ENCODE measurements at places on chromosomes 4 and X. TPM values are rescaled to one million over a fixed set of nuclear protein-coding genes. Genes with fewer than 3 reads are reported as not detected.
A peak's percentile ranks its signal among the peaks of the same experiment; 100 is the strongest.

Gene UGDH
- total RNA-seq, result 10.9 TPM

Gene DUSP21
- total RNA-seq, result not detected

Gene CLDN22
- not detected for total RNA-seq

Gene USP11
- 30.9 TPM for total RNA-seq

Gene CORIN
- total RNA-seq, result 1.9 TPM

Gene YIPF7
- total RNA-seq, result not detected

Gene CT45A10
- not detected for total RNA-seq

Gene MAGEB10
- not detected for total RNA-seq

Gene RAB39B
- total RNA-seq, result 14.3 TPM

Gene VGLL1
- total RNA-seq, result not detected

Gene ELOVL6
- 19.4 TPM for total RNA-seq

- no peaks in the 10 kb centered on the region for H3K36me3 ChIP-seq
- H3K27me3 ChIP-seq, result no peaks in the 10 kb centered on the region
- H3K4me1 ChIP-seq, result peaks cover 14% of the 10 kb centered on the region
- H3K27ac ChIP-seq, result peak overlapping the region; percentile 60
- DNase-seq, result no peak
Observed at GRCh38 chr4:55359397-55359916, 13.4 kb downstream of the SRD5A3 start.

DNA sequence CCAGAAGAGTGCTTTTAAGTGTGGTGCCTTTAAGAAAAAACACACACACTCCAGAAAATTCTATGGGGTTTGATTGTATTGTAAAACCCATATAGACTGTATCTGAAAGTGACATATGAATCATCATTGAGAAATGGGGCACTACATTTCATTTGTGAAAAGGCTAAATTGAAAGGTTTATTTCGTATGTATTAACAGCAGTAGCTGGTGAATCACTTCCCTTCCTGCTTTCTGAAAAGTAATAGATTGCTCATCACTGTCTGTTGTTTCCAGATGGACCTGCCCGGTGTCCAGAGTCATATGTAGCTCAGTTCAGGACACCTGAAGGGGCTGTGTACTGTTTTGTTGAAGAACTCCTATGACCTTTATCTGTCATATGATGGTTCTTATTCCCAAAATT, 28.1 kb upstream of the HPRT1 start:
- no peaks in the 10 kb centered on the region for H3K27me3 ChIP-seq
- H3K4me1 ChIP-seq, result no peaks in the 10 kb centered on the region
- H3K4me3 ChIP-seq, result no peak overlapping the region
- peaks cover 29% of the 10 kb centered on the region for H3K36me3 ChIP-seq
- H3K27ac ChIP-seq, result no peak overlapping the region

GRCh38 chr4:89658701-89659024, 178.3 kb downstream of the SNCA start:
- H3K27me3 ChIP-seq, result no peaks in the 10 kb centered on the region
- H3K36me3 ChIP-seq, result no peaks in the 10 kb centered on the region
- H3K4me1 ChIP-seq, result no peaks in the 10 kb centered on the region
- H3K4me3 ChIP-seq, result no peak overlapping the region
- no peak overlapping the region for H3K27ac ChIP-seq

DNA sequence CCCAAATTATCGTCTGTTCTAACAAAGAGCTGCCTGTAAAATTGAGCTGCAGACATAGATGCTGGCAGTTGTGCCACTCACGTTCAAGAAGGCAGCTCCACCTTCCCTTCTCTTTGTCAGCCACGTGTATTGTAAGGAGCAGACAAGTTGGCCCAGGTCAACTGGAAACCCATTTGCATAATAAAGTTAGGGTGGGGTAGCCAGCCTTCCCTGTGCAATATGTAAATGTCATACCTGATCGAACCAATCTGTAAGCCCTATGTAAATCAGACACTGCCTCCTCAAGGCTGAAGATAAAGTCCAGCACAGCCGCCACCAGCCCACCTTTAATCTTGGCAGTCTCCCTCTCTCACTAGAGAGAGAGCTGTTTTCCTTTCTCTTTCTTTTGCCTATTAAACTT, 117.2 kb downstream of the TMEM144 start:
- no peak overlapping the region for H3K27ac ChIP-seq
- H3K4me1 ChIP-seq, result no peaks in the 10 kb centered on the region
- no peaks in the 10 kb centered on the region for H3K36me3 ChIP-seq
- H3K27me3 ChIP-seq, result no peaks in the 10 kb centered on the region
- H3K4me3 ChIP-seq, result no peak overlapping the region

- H3K27ac ChIP-seq, result no peak overlapping the region
- DNase-seq, result no peak
- H3K4me3 ChIP-seq, result no peak overlapping the region
- H3K4me1 ChIP-seq, result no peaks in the 10 kb centered on the region
- H3K27me3 ChIP-seq, result no peaks in the 10 kb centered on the region
Observed at GRCh38 chr4:122205687-122206086, 53.6 kb downstream of the BLTP1 start.

DNA sequence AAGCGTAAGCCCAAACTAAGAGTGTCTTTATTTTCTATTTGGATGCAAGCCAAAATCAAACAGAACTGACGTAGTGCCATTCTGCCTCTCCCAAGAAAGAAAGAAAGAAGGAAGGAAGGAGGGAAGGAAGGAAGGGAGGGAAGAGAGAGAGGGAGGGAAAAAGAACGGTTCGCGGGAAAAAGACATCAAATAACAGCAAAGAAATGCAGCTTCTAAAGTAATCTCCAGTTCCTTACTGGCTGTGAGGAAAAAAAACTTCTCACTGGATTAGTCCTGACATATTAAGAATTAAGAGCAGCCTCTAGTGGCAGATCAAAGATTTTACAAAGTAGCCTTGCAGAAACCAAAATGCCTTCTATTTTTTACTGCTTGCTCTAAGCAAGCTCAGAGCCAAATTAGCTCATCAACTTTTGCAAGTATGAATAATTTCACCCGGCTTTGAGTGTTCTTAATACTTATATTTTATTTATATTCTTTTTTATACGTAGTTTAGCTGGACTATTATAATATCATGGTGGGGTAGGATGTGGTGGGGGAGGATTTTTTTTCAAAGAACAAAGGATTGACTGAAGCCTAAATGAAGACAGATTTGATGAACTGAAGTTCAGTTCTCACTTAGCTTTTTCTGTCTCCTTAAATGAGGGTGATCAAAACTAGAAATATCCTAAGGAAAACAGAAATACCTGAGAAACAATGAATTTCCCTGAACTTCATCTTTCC, 36.6 kb downstream of the PITX2 start:
- no peaks in the 10 kb centered on the region for H3K27me3 ChIP-seq
- no peak overlapping the region for H3K27ac ChIP-seq
- H3K4me3 ChIP-seq, result no peak overlapping the region
- H3K4me1 ChIP-seq, result no peaks in the 10 kb centered on the region
- DNase-seq, result peak; percentile 67
- H3K36me3 ChIP-seq, result no peaks in the 10 kb centered on the region

DNA sequence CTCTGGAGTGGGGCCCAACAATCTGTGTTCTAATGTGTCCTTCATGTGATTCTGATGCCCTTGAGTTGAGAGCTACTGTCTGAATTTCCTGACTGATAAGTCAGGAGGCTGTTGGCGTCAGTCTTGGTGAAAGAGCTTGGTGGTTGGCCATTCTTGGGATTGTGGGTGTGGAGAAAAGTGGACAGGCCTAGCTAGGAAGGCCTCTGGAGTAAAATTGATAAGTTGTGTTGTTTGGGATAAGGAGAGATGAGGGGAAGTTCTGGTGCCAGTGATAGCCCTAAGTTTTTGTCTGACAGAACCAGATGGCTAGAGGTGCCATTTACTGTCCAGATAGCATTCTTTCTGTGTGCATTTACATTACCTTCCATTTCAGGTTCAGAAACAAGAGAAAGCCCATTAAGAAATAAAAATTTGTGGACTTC, 11.7 kb downstream of the NSD2 start:
- H3K36me3 ChIP-seq, result no peaks in the 10 kb centered on the region
- H3K4me1 ChIP-seq, result peaks cover 11% of the 10 kb centered on the region
- no peak for DNase-seq
- no peaks in the 10 kb centered on the region for H3K27me3 ChIP-seq
- H3K4me3 ChIP-seq, result no peak overlapping the region

DNA sequence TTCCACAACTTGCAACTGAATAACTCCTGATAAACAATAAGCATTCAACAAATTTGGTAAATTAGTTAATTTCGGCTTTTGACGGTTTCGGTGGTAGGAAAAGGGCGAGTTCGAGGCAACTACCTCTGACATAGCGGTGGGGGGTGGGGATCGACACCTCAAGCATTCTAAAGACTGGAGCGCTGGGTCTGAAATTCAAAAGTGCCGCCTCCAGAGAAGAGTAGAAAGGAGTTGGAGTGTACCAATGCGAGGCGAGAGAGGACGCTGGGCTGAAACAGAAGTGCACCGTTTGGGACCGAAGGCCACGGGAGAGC, 725 bp downstream of the SMC1A start:
- H3K27ac ChIP-seq, result peak overlapping the region; percentile 91
- DNase-seq, result no peak
- H3K36me3 ChIP-seq, result no peaks in the 10 kb centered on the region
- no peaks in the 10 kb centered on the region for H3K27me3 ChIP-seq
- H3K4me3 ChIP-seq, result peak overlapping the region; percentile 73

DNA sequence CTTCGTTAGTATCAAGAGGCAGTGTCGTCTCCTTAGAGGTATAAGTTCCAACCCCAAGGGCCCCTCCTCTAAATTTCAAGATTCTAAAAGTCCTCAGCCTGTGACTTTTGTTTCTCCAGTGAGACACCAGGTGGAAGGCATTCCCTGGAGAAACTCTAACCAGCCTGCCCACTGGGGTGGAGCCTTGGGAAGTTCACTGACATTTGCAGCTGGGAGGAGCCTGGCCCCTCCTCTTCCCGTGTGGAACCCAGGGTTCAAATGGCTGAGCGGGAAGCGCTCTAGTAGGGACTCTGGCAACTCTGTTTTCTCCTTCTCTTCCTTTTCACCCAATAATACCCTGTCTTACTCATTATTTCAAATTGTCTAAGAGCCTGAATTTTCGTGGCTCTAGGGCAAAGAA, 325.0 kb downstream of the TLL1 start:
- DNase-seq, result no peak
- no peak overlapping the region for H3K27ac ChIP-seq
- H3K4me3 ChIP-seq, result no peak overlapping the region
- H3K36me3 ChIP-seq, result no peaks in the 10 kb centered on the region
- H3K27me3 ChIP-seq, result no peaks in the 10 kb centered on the region

- H3K27me3 ChIP-seq, result no peaks in the 10 kb centered on the region
- no peak overlapping the region for H3K4me3 ChIP-seq
- H3K4me1 ChIP-seq, result no peaks in the 10 kb centered on the region
- DNase-seq, result no peak
- no peaks in the 10 kb centered on the region for H3K36me3 ChIP-seq
Observed at GRCh38 chr4:106816496-106816895, 219.6 kb downstream of the DKK2 start.

DNA sequence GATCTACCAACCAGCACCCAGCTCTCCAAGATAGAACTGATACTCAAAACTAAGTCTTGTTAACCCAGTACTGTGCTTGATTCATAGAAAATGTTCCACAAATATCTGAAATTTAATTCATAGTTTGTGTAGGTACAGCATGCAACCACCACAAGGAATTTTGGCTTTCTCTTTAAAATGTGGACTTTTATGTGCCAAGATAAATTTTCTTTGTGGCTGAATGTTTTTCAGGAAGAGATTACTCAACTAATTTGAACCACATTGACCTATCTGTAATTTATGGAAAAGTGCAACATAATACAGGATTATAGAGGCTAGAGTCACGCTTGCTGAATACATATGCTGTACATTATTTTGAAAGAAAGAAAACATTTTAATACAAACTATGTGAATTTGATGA, 730.8 kb downstream of the IL1RAPL1 start:
- H3K4me3 ChIP-seq, result no peak overlapping the region
- H3K27me3 ChIP-seq, result no peaks in the 10 kb centered on the region
- no peak overlapping the region for H3K27ac ChIP-seq
- no peaks in the 10 kb centered on the region for H3K36me3 ChIP-seq
- H3K4me1 ChIP-seq, result no peaks in the 10 kb centered on the region

DNA sequence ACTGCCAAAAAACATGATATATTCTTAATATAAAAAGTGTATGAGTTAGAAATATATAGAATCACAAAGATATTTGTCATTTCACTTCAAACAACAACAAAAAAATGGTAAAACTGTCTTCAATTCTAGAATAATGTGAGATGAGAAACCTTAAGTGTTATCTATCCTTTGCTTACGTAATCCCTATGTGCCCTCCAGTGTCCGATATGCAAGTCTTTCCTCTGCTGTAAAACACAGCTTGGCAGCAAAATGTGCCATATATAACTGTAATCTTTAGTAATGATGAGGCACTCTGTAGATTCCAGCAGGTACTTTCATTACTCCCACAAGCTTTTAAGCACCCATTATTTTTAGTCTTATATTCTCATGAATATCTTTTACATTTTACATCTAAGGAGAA, 555.1 kb upstream of the FRG1 start:
- H3K36me3 ChIP-seq, result no peaks in the 10 kb centered on the region
- H3K4me3 ChIP-seq, result no peak overlapping the region
- H3K27me3 ChIP-seq, result no peaks in the 10 kb centered on the region
- no peaks in the 10 kb centered on the region for H3K4me1 ChIP-seq
- H3K27ac ChIP-seq, result no peak overlapping the region

DNA sequence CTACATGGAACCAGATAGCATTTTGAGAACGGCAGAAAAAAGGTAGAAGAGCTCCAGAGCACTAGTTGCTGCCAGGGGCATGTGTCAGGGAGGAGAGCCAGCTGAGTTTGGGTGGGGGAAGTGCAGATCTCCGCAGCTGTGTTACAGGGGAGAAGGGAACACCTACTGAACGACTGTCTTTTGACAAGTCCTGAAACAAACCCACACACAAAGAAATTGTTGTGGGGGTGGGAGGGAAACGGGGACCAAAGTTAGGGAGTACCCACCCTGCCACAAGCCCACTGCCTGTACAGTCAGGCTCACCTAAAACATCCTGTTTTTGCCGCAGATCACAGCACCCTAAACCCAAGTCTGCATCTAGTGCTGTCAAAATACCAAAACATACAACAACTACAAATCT, 55.5 kb downstream of the LEF1 start:
- H3K36me3 ChIP-seq, result no peaks in the 10 kb centered on the region
- DNase-seq, result no peak
- H3K4me3 ChIP-seq, result no peak overlapping the region

GRCh38 chrX:152165033-152165743, 26.8 kb upstream of the MAGEA10 start:
- no peak for DNase-seq
- H3K4me1 ChIP-seq, result no peaks in the 10 kb centered on the region

- DNase-seq, result no peak
- H3K27ac ChIP-seq, result no peak overlapping the region
- H3K36me3 ChIP-seq, result no peaks in the 10 kb centered on the region
- no peaks in the 10 kb centered on the region for H3K4me1 ChIP-seq
- no peak overlapping the region for H3K4me3 ChIP-seq
Observed at GRCh38 chr4:76090241-76090691, 15.8 kb downstream of the ART3 start.

GRCh38 chr4:131370846-131371245, 1778.2 kb upstream of the PCDH10 start:
- no peaks in the 10 kb centered on the region for H3K27me3 ChIP-seq
- H3K4me3 ChIP-seq, result no peak overlapping the region
- H3K36me3 ChIP-seq, result no peaks in the 10 kb centered on the region
- H3K4me1 ChIP-seq, result no peaks in the 10 kb centered on the region
- no peak for DNase-seq

- no peaks in the 10 kb centered on the region for H3K36me3 ChIP-seq
- peaks cover 4% of the 10 kb centered on the region for H3K4me1 ChIP-seq
- no peak for DNase-seq
- peaks cover 7% of the 10 kb centered on the region for H3K27me3 ChIP-seq
- H3K27ac ChIP-seq, result no peak overlapping the region
- no peak overlapping the region for H3K4me3 ChIP-seq
Observed at GRCh38 chr4:153265306-153266047, 61.2 kb downstream of the TRIM2 start.

GRCh38 chr4:173046818-173047217, 121.8 kb upstream of the GALNT7 start:
- DNase-seq, result no peak
- H3K4me3 ChIP-seq, result no peak overlapping the region
- H3K27me3 ChIP-seq, result no peaks in the 10 kb centered on the region
- no peaks in the 10 kb centered on the region for H3K4me1 ChIP-seq
- H3K36me3 ChIP-seq, result no peaks in the 10 kb centered on the region

Data from Karpas-422 (cell line).